Naive B cell (primary cell): ENCODE measurements at places on chromosomes 7 and 10. TPM values are rescaled to one million over a fixed set of nuclear protein-coding genes. Genes with fewer than 3 reads are reported as not detected.

DNA sequence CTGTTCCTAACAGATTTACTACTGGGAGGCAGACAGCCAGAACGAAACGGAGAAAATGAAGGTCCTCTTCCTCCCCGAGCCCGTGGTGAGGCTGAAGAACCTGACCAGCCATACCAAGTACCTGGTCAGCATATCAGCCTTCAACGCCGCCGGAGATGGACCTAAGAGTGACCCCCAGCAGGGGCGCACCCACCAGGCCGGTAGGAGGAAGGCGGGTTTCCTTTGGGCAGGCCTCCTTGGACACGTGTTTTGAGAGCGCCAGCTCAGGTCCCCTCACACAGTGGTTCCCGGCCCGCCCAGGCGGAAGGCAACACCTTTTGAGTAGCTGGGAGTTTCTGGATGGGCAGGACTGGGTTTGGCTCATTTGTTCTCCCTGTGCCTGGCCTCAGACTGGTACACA is 474.0 kb upstream of the FOXK1 start:
- no peak for DNase-seq

GRCh38 chr10:112531421-112531820 is 84.4 kb downstream of the VTI1A start:
- no peak for DNase-seq

DNA sequence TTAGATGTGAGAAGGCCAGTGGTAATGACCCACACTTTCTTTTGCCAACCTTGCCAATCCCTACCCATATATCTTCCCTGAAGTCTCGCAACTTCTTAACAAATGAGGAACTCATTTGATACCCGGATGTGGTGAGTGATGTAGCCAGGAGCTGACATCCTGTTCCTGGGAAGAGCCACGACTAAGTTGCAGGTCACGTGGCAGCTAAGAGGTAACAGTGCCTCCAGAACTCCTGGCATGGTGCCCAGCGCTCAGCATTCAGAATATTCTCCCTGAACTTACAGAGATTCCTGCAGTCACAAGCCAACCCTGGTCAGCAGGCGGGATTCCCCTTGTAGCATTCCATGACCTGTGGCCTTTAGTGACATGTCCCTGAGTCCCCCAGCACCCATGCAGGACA is 282.5 kb downstream of the GALNT17 start:
- no peak for DNase-seq

- no peak for DNase-seq
These were observed 35.3 kb downstream of the HTR7 start for GRCh38 chr10:90822508-90822907.

RELN gene
- polyA plus RNA-seq = not detected

GHRHR gene
- not detected for polyA plus RNA-seq

PRSS2 gene
- polyA plus RNA-seq = not detected
